ENCODE measurements at places on chromosomes 11 and 22. TPM values are rescaled to one million over a fixed set of nuclear protein-coding genes. Genes with fewer than 3 reads are reported as not detected.

DNA sequence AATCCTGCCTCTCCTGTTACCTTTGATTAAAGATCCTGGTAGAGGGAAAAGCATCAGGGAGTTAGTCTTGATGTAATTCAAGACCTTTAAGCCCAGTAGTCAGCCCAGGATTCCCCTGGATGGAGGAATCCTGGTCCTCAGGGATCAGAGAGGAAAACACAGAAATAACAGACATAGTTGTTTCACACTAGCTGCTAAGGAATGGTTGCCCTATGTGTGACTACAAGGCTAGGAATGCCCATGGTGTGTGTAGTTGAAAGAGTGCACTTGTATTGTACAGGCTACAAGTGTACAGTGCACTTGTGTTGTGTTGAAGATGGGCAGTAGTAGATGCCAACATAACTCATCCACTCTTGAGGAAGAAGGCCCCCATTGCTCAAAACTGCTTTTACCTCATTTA is 226.8 kb downstream of the AASDHPPT start:
- DNase-seq = no peak

DNA sequence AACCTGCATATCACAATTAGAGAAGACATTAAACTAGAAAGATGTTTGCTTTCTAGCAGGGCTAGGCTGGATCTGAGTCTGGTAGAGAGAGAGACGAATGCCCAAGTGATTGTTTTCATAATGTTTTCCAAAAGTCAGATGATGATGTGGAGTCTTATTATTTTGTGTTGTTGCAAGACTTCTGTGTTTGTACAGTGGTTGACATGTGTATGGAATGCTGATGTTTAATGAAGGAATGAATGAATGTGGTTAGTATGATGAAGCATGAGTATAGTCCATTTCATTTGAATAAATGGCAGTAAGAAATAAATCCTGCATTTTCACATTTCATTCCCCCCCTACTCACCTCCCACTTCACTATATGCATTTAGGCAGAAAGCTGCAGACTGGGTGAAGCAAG is 69.6 kb downstream of the PPP2R1B start:
- DNase-seq = no peak

DNA sequence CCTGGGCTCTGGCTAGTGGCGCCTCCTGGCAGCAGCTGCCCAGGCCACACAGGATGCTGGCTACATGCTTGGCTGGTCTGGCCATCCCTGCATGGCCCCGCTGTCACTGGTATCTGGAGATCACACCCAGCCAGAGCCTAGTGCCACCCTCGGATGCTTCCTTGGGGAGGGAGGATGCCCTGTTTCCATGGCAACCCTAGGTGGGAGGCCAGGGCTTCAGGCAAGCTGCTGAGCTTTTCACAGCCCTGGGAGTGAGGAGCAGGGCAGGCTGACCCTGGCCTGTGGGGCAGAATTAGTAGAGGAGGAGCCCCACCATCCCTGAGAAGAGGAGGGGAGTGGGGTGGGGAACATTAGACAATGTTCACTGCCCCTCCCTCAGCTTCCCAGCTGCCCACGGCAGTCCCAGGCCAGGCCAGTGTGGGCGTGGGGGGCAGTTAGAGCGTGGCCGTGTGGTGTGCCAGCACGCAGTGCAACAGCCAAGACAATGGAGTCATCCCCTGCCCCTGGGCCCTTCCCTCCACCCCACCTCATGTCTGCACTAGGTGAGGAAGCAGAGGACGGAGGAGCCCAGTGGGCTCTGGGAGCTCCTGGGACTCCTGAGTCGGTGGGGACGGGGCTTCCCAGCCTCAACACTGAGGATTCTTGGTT is 50.4 kb downstream of the PARVB start:
- DNase-seq = no peak

GRCh38 chr11:19889531-19889930 is 176.9 kb downstream of the NAV2 start:
- no peak for DNase-seq

DNA sequence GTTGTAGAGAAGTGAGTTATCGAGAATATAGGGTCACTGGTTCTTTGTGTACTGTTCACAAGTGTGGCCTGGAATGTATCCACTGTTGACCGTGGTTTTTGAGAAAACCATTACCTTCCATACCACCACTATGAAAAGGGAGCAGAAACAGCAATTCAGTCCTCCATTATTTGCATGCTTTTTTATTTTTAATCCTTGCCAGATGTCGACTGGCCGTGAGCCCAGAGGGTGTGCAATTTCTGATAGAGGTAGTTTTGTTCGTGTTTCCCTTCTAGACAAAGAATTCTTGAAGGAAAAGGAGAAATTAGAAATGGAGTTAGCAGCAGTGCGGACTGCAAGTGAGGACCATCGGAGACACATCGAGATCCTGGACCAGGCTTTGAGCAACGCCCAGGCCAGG is 81.7 kb downstream of the AMOTL1 start:
- DNase-seq = no peak

- DNase-seq = no peak
Measured at GRCh38 chr11:35683728-35684339, 21.3 kb downstream of the TRIM44 start.

DNA sequence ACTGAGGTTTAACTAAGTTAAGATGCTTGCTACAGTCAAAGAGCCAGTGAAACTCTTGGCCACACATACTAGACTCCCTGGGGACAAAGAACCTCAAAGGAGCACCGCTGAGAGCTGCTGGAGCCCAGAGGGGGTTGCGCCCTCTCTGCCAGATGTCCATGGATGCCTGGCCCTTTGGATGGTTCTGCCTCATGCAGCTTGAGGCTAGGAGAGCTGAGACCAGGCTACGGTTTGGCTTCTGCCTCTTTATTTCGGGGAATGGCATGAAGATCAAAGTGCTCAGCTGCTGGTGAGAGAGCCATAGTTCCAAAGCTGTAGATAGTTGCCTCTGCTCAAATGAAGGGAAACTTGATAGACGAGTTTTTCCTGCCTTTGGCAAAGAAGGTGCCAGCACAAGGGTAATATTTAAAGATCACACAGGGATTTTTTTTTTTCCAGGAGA is 43.0 kb downstream of the RASSF10 start:
- DNase-seq = no peak

- DNase-seq = no peak
Measured at GRCh38 chr22:30079952-30080533, at the start of gene HORMAD2. Gene HORMAD2 (plus strand): TSS chr22:30080464. CDS start chr22:30093953, 13,489 bp downstream.

- DNase-seq = peak; percentile 55
Measured at GRCh38 chr22:19448076-19448607, 631 bp upstream of the C22orf39 start.

DNA sequence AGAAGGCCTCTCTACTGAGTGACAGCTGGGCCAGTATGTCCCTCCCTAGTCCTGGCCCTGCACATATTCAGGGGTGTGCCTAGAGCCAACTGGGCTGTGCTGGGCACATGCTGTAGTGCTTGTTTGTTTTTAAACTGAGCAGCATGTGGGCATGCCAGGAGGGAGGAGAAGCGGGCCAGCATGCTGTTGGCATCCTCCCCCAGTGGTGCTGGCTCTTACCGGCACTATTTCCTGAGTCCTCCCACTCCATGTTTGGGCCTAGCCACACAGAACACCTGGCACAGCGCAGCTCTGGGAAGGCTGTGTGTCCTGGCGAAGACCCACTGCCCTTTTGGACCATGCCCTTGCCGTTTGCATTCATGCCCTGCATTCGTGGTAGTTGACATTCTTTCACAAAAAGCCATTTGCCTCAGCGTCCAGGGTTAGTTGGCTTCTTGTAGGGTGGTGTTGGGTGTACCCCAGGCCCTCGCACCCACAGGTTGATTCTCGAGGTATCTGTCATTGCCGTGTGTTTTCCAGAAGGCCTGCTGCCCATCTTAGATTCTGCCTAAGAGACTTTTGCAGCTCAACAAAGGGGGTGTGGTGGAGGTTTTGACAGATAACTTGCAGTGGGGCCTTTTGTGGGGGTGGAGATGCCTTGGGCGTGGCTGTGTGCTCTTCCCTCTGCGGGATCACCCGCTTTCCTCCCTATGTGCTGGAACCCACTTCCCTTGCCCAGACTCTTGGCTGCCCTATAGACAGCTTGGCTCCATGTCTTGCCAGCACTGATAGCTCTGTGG is 13.6 kb downstream of the DGCR8 start:
- no peak for DNase-seq

- DNase-seq = no peak
Measured at GRCh38 chr11:8800520-8801110, 110.4 kb upstream of the AKIP1 start.

DNA sequence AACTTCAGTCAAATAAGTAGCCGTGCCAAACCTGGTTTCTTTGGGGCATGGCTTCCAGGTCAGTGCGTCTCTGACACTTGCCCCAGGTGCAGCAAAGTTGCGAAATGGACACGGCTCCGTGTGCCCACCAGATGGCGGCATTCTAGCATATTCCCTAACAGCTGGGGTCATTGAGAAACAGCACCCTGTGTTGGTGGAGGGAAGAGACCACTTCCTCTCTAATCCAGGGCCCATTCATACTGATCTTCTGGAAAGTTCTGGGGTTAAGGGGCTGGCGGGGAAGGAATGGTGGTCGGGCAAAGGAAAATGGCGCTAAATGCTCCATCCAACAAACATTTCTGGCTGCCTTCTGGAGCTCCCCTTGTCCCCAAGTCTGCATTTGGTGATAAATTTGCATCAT is 141.2 kb upstream of the TIMP3 start:
- DNase-seq = peak; percentile 78

DNA sequence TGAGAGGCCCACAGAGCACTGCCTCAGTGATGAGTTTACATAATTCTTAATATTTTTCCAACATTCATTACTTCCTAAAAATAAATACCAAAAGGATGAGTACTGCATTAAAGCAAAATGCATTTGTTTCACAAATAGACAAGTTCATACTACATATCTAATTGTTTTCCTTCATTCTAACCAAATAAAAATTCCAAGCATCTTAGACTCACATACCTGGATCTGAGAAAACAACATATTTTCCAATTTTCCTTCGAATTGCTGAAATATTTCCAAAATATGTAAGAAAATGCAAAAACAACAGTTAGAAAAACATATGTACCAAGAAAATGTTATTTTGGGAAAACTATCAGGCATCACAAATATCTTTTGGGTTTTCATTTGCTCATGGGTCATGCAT is 127.9 kb upstream of the CEP126 start:
- no peak for DNase-seq

DNA sequence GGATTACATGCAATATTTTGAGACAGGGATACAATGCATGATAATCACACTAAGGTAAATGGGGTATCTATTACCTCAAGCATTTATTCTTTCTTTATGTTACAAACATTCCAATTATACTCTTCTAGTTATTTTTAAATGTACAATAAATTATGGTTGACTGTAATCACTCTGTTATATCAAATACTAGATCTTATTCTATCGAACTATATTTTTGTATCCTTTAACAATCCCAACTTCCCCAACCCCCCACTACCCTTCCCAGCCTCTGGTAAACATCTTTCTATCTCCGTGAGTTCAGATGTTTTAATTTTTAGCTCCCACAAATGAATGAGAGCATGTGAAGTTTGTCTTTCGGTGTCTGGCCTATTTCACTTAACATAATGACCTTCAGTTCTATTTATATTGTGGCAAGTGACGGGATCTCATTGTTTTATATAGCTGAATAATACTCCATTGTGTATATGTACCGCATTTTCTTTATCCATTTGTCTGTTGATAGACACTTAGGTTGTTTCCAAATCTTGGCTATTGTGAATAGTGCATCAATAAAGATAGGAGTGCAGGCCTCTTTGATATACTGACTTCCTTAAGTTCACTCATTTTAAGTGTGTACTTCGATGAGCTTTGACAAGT is 40.5 kb downstream of the ARHGEF12 start:
- DNase-seq = no peak

- no peak for DNase-seq
Measured at GRCh38 chr11:108790501-108791299, 125.8 kb downstream of the DDX10 start.

- DNase-seq = no peak
Measured at GRCh38 chr11:101563166-101563565, 20.6 kb downstream of the TRPC6 start.

- DNase-seq = no peak
Measured at GRCh38 chr11:27812341-27812740, 112.1 kb upstream of the BDNF start.

GRCh38 chr22:35548722-35549112 is 8.1 kb downstream of the RASD2 start:
- no peak for DNase-seq

GRCh38 chr11:2870969-2871680 is 14.4 kb downstream of the CDKN1C start:
- DNase-seq = no peak

GRCh38 chr22:41217553-41218157 is 12.5 kb downstream of the L3MBTL2 start:
- no peak for DNase-seq

GRCh38 chr22:43887391-43887790 is 4.4 kb downstream of the PNPLA5 start:
- no peak for DNase-seq

GRCh38 chr11:43130616-43131015 is 181.2 kb upstream of the API5 start:
- DNase-seq = no peak

DNA sequence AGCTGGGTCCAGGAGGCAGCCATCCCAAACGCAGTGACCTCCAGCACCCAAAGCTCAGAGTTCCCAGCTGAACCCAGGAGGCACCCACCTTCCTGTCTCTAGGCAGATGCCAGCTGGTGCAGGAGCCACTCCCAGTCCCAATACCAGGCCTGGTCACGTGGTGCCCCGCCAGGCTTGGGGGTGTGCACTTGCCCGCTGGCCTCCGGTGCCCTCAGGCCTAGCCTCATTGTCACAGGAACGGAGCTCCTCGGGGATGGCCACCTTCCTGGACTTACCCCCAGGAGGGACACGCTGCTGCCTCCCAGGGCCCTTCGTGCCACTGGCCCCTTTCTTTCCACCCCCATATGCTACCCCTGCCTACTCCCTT is 4.6 kb downstream of the BID start:
- no peak for DNase-seq

KCNJ11 gene
- total RNA-seq = 0.81 TPM

GLB1L2 gene
- 0.27 TPM for total RNA-seq

MS4A15 gene
- total RNA-seq = not detected

PGA4 gene
- total RNA-seq = not detected

FGF4 gene
- total RNA-seq = not detected

TPBGL gene
- total RNA-seq = not detected

SPDYC gene
- 0.15 TPM for total RNA-seq

API5 gene
- total RNA-seq = 59.0 TPM

PHETA2 gene
- 0.07 TPM for total RNA-seq

SLC5A4 gene
- not detected for total RNA-seq

Measured in HepG2 (cell line).